SK-N-DZ (cell line): ENCODE measurements at places on chromosomes 6 and 20.

DNA sequence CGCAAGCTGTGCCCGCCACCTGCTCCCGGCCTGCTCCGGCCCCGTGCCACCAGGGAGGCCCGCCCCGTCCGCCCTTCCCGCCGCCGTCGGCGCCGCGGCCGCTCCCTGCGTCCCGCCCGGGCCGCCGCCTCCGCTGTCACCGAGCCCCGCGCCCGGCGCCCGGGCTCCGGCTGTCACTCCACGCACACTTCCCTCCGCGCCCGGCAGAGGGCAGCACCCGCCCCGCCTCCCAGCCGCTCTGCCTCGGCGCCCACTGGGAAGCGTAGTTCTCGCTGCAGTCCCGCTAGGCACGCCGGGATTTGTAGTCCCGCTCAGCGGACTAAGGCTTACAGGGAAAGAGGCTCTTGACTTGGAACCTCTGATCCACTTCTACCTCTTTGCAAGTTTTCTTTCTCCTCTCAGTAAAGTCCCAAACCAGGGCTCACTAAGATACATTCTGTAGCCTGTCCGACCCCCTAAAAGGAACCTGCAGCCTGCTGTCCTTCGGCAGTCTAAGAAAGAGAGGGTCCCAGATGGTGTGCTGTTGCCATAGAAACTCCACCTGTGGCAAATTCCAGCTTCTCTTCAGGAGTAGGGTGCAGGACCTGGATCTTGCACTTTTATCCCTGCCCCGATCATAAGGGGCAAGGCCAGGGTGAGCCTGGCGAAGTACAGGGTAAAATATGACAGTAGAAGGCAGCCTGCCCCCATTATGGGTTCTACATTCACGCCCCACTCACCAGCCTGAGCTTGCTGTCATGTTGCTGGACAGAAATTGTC, at the start of gene TFEB:
Gene TFEB (minus strand): TSS at position 182 of the 759 bp plus-strand sequence. CDS start 44,395 bp downstream, outside the sequence.
- peak; percentile 85 for DNase-seq

DNA sequence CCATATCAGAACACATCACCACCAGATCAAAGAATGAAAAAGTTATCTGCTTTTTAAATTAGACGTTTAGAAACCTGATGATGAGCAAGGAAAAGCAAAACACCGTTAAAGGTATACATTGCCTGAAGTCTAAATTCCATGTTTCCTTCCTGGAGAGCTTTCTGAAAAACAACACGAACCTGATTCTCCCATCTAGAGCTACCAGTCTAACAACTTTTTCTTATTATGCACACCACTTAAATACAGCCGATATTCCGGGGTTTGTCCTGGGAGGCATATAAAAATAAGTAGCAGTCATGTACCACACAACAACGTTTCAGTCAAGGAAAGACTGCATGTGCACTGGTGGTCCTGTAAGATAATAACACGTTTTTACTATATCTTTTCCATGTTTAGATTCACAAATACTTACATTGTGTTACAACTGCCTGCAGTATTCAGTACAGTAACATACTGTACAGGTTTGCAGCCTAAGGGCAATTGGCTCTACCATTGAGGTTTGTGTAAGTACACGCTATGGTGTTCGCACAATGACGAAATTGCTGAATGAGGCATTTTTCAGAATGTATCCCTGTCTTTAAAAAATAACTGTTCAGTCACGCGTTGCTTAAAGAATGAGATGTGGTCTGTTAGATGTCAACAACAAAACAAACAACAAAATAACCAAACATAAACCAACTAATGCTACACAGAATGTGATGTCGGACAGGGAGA, 19.1 kb upstream of the LYRM2 start:
- DNase-seq, result no peak

- DNase-seq, result no peak
Measured at GRCh38 chr6:126427713-126428112, 87.8 kb downstream of the CENPW start.

DNA sequence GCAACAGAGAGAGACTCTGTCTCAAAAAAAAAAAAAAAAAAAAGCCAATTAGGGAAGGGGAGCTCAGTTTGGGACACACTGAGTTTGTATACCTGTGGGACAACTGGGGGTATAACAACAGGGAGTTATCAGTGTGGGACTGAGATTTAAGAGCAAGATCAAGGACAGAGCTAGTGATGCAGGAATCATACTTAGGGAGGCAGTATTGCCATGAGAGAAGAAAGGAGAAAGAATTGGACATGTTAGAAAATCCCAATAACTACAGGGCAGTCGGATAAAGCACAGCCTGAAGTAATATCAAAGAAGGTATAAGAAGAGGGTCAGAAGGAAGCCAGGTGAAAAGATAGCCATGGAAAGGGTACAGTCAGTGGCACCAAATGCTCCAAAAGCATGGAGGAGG, 121.2 kb downstream of the PTPRT start:
- DNase-seq, result no peak

DNA sequence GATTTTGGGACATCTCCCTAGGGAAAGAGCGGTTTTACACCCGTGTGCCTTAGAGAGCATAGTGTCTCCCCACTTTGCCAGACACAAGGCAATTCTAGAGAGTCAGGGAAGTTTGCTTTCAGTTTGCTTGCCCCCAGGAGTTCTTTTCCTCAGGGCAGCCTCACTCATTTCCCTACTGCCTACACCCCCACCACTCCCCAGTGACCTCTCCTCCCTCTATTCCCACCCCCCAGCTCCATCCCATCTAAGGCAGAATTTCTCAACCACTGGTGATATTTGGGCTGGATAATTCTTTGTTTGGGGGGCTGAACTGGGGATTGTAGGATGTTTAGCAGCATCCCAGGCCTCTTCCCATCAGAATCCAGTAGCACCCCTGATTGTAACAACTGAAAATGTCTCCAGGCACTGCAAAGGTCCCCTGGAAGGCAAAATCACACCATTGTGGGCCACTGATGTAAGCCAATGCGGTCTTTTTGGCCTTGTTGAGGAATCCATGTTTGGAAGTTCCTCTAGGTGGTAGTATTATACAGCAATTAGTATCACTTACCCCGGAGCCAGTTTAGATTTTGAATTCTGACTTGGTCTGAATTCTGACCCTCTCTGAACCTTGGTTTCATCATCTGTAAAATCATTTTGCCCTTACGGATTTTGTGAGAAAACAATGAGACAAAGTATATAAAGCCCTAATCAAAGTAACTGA, 1.3 kb downstream of the EPPIN start:
- no peak for DNase-seq

GRCh38 chr20:46978951-46979491, 84.4 kb downstream of the EYA2 start:
- peak; percentile 72 for DNase-seq

DNA sequence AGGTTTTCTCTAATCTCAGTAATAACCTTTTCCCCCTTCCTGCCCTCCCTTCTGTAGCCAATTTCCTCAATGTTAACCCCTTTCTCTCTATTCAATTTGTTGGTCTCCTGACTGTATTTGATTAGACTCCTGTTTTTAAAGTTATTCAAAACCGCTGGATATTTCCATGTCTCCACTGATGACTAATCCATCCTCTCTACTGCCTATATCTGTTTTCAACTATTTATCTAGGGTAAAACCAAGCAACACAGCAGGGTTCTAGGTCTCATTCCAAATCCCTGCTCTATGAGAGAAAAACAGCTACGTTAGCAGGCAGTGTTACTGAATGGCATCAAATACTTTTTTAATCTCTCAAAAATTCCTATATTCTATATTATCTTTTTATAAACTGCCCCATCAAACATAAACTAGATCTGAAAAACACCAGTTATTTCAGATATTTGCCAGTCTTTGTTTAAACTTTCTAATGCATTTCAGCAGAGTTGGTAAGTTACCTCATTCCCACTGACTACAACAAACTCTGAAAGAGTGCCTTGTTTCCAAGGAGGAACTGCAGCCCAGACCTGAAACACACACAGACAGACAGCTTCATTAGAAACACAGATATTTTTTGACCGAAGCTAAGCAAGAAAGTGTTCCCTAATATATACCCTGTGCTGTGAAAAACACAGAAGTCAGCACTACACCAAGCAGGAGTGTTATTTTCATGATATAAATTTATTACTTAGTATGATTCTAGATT, 8.2 kb downstream of the RTN4IP1 start:
- no peak for DNase-seq

DNA sequence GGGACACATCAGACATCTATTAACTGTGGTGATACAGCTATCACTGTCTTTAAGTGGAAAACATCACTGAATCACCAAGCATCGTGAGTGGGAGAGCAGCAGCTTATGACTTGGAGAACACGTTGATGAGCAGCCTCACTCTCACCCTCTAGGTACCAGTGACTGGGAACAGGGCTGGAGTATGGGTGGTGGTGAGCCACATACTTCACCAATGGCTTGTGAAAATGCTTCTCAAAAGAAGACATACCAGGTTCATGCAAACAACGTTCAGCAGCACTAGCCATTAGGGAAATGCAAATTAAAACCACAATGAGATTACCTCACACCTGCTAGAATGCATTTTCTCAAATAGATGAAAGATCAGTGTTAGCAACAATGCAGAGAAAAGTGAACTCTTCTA, 25.3 kb downstream of the SNX5 start:
- DNase-seq, result no peak

- no peak for DNase-seq
Measured at GRCh38 chr6:41266541-41266940, 19.9 kb downstream of the TREM1 start.

DNA sequence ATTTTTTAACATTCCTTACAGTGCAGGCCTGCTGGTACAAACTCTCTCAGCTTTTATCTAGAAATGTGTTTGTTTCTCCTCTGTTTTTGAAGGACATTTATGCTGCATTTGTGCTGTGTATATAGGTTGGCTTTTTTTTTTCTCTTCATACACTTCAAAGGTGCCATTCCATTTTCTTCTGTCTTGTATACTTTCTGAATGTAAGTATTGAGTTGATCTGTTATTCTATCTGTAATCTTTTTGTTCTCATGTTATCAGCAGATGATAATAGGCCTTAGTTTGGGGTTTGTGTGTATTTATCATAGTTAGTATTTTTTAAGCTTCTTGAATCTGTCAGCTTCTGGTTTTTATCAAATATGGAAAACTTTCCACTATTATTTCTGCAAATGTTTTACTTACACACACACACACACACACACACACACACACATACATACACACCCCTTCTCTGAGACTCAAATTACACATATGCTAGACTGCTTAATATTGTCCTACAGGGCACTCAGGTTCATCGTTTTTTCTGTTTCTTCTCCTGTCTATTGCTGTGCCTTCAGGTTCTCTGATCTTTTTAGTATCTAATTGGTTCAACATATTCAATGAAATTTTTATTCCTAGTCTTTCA, 74.6 kb downstream of the RPP40 start:
- no peak for DNase-seq

DNA sequence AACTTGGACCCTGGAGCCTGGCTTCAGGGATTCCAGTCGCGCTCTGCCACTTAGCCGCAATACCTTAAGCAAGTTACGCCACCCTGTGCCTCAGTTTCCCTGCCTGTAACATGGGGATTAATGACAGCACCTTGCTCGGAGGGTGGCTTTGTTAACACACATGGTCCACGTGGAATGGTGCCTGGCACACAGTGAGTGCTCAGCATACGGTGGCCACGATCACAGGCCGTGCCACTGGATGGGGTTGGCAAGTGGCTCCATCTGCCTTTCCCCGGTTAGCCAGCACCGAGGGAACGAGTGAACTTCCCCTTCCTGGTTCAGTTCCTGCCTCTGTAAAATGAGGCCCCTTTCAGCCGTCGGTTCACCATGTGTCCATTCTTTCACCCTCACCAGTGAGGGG, 17.2 kb downstream of the C6orf132 start:
- DNase-seq, result no peak

- peak; percentile 55 for DNase-seq
Measured at GRCh38 chr20:16107172-16107870, 465.9 kb downstream of the KIF16B start.

- peak; percentile 98 for DNase-seq
Measured at GRCh38 chr20:32496811-32497533, 88.2 kb downstream of the NOL4L start.

- DNase-seq, result no peak
Measured at GRCh38 chr20:23659989-23660837, 22.5 kb upstream of the CST3 start.

DNA sequence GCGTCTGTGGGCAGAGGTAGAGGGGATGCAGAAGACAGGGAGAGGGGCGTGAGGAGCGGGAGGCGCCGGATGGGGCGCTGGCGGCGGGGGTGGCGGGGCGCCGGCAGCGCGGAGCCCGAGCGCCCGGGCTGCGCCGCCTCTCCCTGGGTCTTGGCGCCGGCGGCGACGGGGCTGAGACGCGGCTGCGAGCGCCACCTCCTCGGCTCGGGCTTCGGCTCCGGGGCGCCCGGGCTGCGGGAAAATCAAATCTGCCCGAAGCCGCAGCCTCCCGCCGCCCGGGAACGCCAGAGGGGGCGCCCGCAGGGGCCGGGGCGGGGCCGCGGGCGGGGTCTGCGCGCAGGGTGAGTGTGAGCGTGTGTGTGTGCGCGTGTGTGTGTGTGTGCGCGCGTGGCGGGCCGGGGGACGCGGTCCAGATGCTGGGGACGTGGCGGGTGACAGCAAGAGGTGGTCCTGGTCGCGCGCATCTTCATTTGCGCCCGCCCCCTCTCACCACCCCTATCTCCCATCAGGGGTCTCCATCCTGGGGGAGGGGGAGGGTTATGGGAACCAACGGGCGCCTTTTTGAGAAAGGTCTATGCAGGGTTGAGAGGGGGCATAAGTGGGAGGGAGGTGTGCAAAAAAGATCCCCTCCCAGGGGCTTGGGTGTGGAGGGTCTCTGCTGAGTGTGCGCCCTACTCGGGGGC, 646 bp upstream of the CPNE5 start:
- no peak for DNase-seq

- no peak for DNase-seq
Measured at GRCh38 chr6:56374841-56375369, 127.5 kb upstream of the COL21A1 start.

DNA sequence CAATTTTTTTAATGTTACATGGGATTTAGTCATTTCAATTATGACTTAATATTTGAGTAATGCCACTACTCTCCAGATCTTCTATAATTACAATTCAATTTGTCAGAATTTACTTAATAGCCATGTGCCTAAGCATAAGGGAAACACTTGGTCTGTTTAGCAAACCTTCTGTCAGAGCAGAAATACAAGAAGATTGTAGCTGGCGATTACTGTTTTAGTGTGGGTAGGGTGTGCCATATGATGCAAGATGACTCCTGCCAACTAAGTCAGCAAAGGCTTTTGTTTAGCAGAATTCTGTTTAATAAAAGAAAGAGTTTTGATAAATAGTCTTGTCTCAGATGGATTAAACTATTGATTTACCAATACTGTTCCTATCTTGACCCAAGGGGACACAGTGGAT, 455.4 kb downstream of the RNF144B start:
- DNase-seq, result no peak
